Liver (tissue), 10 donors: ENCODE measurements at places on chromosomes 13 and 19. TPM values are rescaled to one million over a fixed set of nuclear protein-coding genes. Genes with fewer than 3 reads are reported as not detected.

- peaks cover 31% of the 10 kb centered on the region for H3K4me1 ChIP-seq
- no peak overlapping the region for H3K4me3 ChIP-seq
- no peaks in the 10 kb centered on the region for H3K27me3 ChIP-seq
- DNase-seq = no peak
- no peak overlapping the region for H3K27ac ChIP-seq
- H3K36me3 ChIP-seq = peaks cover 13% of the 10 kb centered on the region
Observed at GRCh38 chr13:45332036-45332830, 8.8 kb downstream of the TPT1 start.

DNA sequence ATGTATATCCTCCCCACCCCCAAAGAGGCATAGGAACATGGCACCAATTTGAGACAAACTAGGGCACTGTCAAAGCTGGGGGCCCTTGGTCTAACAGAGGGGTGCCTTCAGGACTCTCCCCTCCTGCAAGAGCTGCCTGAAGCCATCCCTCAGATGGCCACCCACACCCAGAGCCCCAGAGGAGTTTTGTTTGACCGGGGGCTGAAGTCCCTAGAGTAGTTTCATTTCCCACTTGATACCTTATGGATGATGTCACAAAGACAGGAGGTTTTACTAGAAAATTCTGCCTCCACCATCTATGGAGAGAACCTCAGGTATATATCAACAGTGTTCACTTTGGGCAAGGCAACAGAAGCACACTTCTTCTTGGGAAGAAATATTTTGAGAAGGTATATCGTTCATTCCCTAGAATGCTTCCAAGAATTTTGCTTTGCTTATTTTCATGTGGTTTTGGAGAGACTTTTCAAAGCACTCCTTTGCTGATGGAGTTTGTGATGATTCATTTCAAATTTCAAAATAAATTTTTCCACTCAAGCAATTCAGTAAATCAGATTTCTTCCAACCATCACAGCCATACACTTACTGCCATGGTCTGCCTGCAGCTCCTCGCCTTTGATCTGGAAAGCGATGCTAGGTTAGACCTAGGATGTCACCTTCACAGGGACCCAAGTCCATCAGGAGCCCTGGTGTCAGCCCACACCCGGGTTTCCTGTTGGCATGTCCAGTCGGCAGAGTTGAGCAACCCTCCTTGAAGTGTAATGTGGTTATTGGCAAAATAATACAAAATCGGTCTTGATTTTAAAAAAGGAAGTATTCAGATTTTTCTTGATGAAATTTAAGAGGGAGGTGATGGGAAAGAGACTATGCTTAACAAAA lies 207.0 kb downstream of the SHISA2 start:
- H3K4me1 ChIP-seq = no peaks in the 10 kb centered on the region
- no peaks in the 10 kb centered on the region for H3K27me3 ChIP-seq
- no peak overlapping the region for H3K4me3 ChIP-seq
- no peak overlapping the region for H3K27ac ChIP-seq
- DNase-seq = no peak
- no peaks in the 10 kb centered on the region for H3K36me3 ChIP-seq

- H3K36me3 ChIP-seq = no peaks in the 10 kb centered on the region
- DNase-seq = peak; percentile 41
- H3K4me1 ChIP-seq = peaks cover 12% of the 10 kb centered on the region
- H3K27me3 ChIP-seq = no peaks in the 10 kb centered on the region
- peak overlapping the region; percentile 98 for H3K27ac ChIP-seq
- H3K4me3 ChIP-seq = peak overlapping the region; percentile 75
Observed at GRCh38 chr19:48635966-48636858, 967 bp downstream of the DBP start.

DNA sequence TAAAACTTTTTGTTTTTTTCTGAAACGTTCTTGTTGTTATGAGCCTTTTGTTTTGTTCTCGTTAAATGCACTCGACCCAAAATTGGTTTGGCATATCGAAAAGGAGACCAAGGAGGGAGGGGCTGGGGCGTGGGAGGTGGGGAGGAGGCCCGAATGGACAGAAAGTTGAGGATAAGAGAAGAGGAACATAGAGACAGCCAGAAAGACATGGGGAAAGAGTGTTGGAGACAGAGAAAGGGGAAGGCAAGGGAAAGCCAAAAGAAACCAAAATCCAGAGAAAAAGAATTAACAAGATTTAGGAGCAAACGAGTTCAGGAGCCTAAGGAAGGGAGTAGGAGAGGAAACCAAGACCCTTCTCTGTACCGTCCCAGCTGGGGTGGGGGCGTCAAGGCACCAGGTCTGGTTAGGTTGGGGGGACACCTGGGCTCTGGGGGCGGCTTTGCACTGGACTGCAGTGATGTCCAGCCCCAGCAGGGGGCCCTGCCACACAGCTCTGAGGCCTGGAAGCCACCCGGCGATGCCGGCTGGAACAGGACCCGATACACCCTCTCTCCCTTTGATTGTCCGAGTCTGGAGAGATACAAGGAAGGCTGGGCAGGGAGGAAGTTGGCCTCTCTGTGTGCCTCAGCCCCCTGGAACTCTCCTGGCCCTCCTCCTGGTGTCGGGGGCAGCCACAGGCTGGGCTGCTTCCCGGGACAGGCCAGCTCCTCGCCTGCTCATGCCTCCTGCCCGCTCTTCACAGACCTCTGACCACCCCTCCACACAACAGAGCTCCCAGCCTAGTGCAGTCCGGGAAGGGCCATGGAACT lies 11.6 kb upstream of the ASF1B start:
- H3K36me3 ChIP-seq = no peaks in the 10 kb centered on the region
- H3K4me3 ChIP-seq = no peak overlapping the region
- no peaks in the 10 kb centered on the region for H3K27me3 ChIP-seq
- DNase-seq = peak; percentile 59
- H3K4me1 ChIP-seq = no peaks in the 10 kb centered on the region
- H3K27ac ChIP-seq = no peak overlapping the region

SCN1B gene
- total RNA-seq = 2.0 TPM

ARHGEF7 gene
- total RNA-seq = 37.5 TPM

ATP1A3 gene
- 0.09 TPM for total RNA-seq

DNA sequence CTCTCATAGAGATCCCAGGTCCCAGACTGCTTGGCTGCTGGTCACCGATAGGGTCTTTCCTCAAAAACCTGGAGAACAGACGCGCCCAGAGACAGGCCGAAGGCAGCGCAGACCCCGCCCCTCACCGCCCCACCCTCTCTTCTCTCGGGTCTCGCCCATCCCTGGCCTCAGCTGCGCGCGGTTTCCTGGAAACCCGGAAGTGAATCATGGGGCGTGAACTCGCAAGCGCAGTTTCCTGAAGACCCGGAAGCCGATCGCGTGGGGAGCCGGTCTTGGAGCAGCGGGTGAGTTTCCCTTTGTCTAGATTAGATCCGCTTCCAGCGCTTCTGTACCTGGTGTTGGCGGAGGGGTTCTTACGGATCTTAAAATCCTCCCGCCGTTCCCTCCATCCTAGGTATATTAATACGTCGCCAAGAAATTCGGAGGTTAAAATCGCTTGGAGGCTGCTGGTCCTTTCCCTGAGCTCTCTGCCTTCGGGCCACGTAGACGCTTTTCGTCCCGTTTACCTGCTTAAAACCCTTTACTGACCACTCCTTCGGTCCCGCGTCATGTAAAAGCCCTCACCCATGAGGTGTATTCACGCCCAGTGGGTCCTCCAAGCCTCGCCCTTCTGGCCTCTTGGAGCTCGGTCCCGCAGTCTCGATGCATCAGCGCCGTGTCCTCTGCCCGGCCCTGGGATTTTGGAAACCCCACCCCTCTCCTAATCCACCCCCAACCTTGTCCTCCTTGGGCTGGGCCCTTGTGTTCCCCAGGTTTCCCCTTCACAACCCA lies at the start of gene ZNF578:
Gene ZNF578, plus strand, starts transcription at position 230 of the 771 bp plus-strand sequence. CDS start 48,293 bp downstream, outside the sequence.
- H3K27ac ChIP-seq = no peak within 1 kb of the TSS
- peaks cover 5% of the 10 kb centered on the region for H3K36me3 ChIP-seq
- H3K4me3 ChIP-seq = peak within 1 kb of the TSS; percentile 45
- H3K4me1 ChIP-seq = no peaks in the 10 kb centered on the region

DNA sequence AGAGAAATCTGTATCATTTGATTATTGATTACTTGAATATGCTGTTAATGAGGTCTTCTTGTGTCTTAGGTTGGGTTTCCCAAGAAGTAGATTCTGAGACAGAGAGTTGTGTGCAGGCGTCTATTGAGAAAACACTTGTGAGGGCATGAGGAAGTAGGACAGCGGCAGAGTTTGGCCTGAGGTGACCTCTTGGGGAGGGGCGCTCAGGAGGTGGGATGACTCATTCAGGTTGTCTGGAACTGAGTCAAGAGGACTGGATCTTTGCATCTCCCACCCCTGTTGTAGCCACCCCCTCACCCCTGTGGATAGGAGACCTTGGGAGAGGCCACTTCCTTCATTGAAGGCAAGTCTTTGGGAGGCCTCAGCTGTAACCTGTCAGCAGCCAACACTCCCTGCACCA lies 35.2 kb upstream of the WDFY2 start:
- H3K4me3 ChIP-seq = no peak overlapping the region
- H3K27ac ChIP-seq = no peak overlapping the region
- no peaks in the 10 kb centered on the region for H3K36me3 ChIP-seq
- DNase-seq = no peak
- H3K27me3 ChIP-seq = no peaks in the 10 kb centered on the region

DNA sequence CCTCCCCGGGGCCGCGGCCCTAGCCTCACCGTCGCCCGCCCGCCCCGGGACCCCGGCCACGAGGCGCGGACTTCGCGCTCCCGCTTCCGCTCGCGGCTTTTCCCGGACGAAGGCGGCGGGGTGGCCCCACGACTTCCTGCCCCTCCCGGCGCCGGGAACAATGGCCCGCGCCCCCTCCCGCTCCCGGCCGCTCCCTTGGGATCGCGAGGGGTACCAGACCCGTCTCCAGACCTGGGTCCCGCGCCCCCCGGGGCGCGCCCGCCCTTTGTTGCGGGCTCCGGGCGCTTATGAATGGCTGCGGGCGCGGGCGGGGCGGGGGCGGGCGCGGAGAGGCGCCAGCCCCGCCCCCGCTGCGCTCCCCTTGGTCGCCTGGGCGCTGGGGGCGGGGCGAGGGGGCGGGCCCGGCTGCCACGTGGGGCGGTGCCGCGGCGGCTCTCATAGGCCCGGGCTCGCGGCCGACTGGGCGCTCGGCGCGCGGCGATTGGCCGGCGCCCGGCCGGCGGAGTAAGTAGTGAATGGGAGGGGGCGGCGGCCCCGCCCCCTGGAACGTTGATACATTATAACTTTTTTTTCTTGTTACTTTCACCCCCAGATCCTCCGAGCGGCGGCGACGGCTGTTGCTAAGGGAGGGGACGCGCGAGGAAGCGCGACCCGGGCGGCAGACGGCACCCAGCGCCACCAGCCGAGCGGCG lies 1.1 kb downstream of the MIDN start:
- H3K36me3 ChIP-seq = peaks cover 10% of the 10 kb centered on the region
- peak overlapping the region; percentile 97 for H3K27ac ChIP-seq
- no peaks in the 10 kb centered on the region for H3K27me3 ChIP-seq
- peaks cover 66% of the 10 kb centered on the region for H3K4me1 ChIP-seq

TEKTIP1 gene
- total RNA-seq = not detected

GRCh38 chr13:60583196-60583888 lies 186.3 kb downstream of the TDRD3 start:
- H3K4me1 ChIP-seq = no peaks in the 10 kb centered on the region
- H3K36me3 ChIP-seq = no peaks in the 10 kb centered on the region
- no peak for DNase-seq
- no peaks in the 10 kb centered on the region for H3K27me3 ChIP-seq
- no peak overlapping the region for H3K27ac ChIP-seq

DNA sequence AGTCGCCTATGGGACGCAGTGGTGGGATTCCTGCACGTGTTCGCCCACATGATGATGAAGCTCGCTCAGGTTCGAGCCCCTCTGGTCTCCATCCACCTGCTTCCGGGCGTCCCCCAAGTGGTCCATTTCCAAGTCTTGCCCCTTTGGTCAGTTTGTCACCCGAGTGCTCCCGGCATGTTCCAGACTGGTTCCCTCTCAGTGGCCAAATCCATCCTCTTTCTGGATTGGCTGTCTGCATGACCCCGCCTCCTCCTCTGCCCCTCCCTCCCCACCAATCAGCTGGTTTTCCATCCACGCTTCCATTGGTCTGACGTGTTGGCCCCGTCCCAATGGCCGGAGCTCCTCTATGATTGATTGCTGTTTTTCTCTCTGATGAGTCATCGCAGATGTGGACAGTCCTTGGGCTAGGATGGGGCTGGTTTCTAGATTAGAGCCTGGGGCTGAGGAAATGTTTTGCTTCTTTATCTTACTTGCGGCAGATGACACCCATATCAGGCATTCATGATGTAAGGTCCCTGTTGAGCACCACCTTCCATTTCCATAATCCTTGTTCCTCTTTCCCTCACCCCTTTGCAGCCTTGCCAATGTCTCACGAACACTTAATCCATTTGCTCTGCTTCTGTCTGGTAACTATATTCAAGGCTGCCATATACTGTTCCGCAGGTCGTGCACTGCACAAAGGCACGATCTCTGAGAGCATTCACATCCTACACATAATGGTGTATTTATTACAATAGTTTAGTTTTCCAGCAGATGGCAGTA lies 73.8 kb downstream of the MAP4K1 start:
- H3K4me1 ChIP-seq = peaks cover 7% of the 10 kb centered on the region
- no peak overlapping the region for H3K27ac ChIP-seq
- no peak overlapping the region for H3K4me3 ChIP-seq
- H3K36me3 ChIP-seq = no peaks in the 10 kb centered on the region

DNA sequence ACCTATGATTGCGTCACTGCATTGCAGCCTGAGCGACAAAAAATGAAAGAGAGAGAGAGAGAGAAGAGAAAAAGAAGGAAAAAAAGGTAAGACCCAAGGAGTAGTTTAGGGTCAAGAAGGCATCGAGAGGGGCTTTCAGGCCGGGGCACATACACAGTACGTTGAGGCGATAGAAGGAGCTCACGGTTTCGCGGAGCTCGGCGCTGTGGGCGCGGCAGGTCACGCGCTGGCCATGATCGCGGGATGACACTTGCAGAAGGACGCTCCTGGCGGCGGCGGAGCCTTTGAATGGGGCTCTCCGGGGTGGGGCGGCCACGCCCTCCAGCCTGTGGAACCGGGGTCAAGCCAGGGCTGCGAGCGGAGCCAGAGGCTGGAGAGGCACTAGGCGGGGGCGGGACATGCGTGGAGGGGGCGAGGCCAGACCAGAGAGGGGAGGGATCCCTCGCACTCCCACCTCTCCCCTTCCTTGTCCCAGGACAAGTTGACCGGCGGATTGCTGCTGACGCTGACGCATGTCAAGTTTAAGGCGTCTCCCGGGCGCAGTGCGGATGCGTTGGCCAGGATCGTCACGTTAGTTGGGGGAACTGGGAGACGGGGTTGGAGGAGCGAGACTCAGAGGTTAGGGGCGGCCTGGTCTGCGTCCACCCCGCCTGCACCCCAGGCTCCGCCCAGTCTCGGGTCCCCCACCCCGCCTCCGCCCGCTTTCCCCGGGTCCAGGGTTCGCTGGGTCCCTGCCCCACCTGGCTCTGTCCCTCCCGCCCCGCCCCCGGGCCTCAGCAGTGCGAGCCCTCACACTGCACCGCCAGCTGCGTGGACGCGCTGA lies 6.9 kb downstream of the NPHS1 start:
- no peak overlapping the region for H3K4me3 ChIP-seq
- no peak for DNase-seq
- peaks cover 11% of the 10 kb centered on the region for H3K27me3 ChIP-seq
- H3K4me1 ChIP-seq = no peaks in the 10 kb centered on the region
